ENCODE measurements at places on chromosomes 5 and 9. TPM values are rescaled to one million over a fixed set of nuclear protein-coding genes. Genes with fewer than 3 reads are reported as not detected.

SPATA31A5 gene
- total RNA-seq = not detected

SLC6A18 gene
- not detected for total RNA-seq

TAF11L10 gene
- not detected for total RNA-seq

PTPN3 gene
- total RNA-seq = 5.9 TPM

UGCG gene
- 44.6 TPM for total RNA-seq

GZMA gene
- total RNA-seq = 0.51 TPM

COL5A1 gene
- total RNA-seq = 435 TPM

PFN3 gene
- not detected for total RNA-seq

OR5C1 gene
- not detected for total RNA-seq

SLC4A9 gene
- 1.6 TPM for total RNA-seq

OTULINL gene
- 4.4 TPM for total RNA-seq

CCDC171 gene
- total RNA-seq = 8.7 TPM

DMRTA1 gene
- total RNA-seq = 1.9 TPM

ZNF300 gene
- 7.8 TPM for total RNA-seq

LCN1 gene
- 373 TPM for total RNA-seq

PCDHA1 gene
- total RNA-seq = not detected

ASPN gene
- total RNA-seq = 419 TPM

KIF4B gene
- 0.10 TPM for total RNA-seq

CD274 gene
- total RNA-seq = 4.1 TPM

CCDC187 gene
- total RNA-seq = 0.51 TPM

ANP32B gene
- 15.8 TPM for total RNA-seq

EIF4EBP3 gene
- total RNA-seq = not detected

C9orf50 gene
- total RNA-seq = not detected

CNOT8 gene
- 67.3 TPM for total RNA-seq

RFESD gene
- total RNA-seq = 0.62 TPM

ARL14EPL gene
- total RNA-seq = not detected

GBGT1 gene
- total RNA-seq = 5.1 TPM

CDO1 gene
- total RNA-seq = 16.8 TPM

LRRC19 gene
- not detected for total RNA-seq

UBLCP1 gene
- 9.8 TPM for total RNA-seq

SLC45A2 gene
- not detected for total RNA-seq

SIT1 gene
- total RNA-seq = not detected

FGF18 gene
- total RNA-seq = 3.9 TPM

NTNG2 gene
- 1.3 TPM for total RNA-seq
